ENCODE measurements at places on chromosomes 1 and 21.

DNA sequence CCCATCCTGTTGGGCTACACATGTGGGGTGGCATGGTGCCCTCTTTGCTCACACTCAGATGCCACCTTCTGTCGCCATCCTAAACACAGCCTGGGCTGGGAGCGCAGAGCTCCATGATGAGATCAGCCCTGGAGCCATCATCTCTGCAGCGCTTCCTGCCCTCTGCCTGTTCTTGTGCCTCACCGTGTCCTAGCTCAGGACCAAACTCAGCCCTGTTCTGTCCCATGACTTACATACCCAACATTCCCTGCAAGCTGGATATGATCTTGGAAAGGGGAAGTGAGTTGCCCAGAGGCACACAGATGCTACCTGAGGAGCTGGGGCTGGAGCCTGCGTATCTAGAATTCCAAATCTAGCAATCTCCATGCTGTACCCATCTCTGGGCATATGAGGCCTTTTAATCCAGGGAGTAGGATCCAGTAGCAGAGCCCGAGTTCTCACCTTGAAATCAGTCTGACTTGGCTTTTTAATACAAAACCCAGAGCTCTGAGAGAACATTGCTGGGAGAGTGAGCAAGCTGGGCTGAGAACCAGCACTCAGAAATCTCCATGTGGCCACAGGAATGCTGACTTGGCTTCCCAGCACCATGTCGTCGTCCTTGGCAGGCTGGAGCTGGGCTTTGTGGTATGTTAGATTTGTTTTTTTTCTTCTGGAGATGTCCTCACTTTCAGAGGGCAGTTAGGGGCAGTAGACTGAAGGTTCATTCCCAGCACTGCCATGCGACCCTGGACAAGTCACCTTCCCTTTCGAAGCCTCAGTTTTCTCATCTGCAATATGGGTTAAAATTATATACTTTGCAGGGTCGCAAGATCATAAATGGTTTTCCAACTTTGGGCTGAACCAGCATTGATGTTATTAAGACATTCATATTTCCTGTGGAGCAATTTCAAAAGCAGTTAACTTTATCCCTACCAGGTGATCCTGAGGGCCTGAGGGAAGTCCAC lies 2.6 kb downstream of the ALPL start:
- no peak for DNase-seq

DNA sequence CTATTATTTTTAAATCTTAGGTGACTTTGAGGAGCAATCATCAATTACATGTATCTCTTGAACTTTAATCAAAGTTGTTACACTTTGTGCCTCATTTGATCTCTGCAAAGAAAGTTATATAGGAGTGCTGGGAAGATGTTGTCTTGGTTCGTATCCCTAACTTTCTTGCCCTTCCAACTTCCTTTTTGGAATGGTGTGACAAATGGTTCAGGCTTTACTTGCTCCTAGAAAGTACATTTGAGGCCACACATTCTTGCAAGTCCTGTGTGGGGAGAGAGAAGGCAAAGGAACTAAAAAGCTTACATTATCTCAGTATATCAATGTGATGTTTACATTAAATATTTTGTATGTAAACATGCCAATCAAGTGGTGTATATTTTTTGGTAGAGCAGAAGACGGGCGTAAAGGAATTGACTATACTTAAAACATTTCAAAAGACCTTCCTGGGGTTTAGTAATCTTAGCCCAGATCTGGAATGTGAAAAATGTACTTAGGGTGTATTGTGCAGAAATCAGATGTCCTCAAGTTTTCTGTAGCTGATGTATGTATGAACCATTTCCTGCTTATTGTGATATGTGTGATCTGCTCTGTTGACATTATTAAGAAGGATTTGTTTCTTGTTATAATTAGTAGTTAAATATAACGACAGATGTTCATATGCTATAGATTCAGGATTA lies 59.2 kb downstream of the USP25 start:
- no peak for DNase-seq

- DNase-seq = no peak
Observed at GRCh38 chr1:100719490-100719889, at the start of gene VCAM1. TSS of gene VCAM1 (plus strand) at chr1:100719742. CDS start at chr1:100719861, 119 bp downstream.

DNA sequence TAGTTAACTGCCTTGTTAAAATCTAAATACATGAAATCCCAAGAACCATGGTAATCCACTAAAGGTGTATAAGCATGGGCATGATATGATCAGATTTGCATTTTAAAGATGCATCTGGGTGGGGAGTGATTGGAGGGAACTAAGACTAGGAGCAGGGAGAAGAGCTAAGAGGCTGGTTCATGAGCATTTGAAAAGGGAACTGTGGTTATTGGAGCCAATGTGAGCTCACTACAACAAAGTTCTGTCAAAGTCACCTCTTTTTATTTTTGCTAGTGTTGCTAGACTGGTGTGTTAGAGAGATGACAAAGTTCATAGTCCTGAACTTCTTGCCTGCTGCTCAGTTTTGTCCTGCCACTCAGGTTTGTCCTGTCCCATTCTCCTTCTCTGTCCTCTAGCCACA lies 67.1 kb upstream of the LRRC8D start:
- no peak for DNase-seq

DNA sequence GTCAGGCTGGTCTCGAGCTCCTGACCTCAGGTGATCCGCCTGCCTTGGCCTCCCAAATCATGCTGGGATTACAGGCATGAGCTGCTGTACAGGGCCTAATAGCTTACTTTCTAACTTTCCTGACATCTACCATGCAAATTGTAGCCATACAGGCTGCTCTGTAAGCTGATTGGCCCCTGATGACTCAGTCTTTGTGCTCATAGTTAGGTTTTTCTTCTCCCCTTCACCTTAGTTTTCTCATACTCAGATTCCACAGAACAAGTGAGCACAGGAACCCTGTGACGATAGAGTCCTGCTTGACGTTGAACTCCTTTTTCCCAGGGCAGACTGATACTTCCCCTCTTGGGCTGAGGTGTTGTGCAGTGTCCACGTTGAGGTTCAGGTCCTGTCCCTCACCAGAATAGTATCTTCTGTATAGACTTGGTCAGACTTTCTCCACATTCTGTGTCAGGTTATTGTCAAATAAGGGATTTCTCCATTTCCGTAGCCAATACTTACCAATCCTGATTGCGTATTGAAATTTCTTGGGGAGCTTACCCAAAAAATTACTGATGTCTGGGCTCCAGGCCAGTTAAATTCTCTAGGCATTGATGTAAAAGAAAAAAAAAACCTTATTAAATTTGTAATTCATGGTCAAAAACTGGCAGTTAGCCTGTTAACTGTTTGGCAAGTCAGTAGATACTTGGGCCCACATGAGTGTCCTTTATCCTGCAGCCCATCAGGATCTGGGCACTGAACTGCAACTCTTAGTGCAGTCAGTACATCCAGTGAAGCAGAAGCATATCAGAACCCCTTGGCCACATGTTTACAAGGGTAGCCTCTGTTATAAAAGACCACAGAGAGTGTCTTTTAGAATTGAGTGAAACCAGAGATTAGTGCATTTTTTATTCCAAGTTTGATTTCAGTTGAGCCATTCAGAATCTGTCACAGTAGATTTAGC lies 118.2 kb downstream of the DYRK1A start:
- no peak for DNase-seq

- peak; percentile 5 for DNase-seq
Observed at GRCh38 chr1:55375617-55376258, 160.6 kb upstream of the USP24 start.

Measured in activated naive CD4-positive, alpha-beta T cell (primary cell).